ENCODE measurements at places on chromosomes 7 and 10.
A peak's percentile ranks its signal among the peaks of the same experiment; 100 is the strongest.

GRCh38 chr10:124279882-124280281 lies 138.8 kb downstream of the OAT start:
- DNase-seq = no peak

GRCh38 chr7:87850836-87851593 lies 25.1 kb downstream of the SLC25A40 start:
- DNase-seq = no peak

DNA sequence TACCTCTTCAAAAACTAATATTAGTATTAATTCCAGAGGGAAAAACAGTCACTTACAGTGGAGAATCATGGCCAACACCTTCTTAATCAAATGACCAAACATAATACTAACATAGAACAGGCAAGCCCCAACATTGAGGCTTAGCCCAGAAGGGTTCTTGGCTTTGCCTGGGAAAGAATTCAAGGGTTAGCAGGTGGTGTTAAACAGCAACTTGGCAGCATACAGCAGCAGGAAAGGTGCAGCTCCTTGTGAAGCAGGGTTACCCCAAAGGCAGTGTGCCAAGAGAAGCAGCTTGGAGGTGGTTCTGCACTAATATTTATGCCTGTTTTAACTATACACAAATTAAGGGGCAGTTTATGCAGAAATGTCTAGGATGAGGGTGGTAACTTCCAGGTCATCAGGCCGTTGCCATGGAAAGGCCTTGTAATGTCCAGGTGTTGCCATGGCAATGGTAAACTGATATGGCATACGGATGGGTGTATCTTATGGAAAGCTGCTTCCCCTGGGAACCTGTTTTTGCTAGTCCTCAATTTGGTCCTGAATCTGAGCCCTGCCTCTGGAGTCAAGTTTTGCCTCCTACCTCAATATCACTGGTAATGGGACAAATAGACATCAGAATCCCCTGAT lies 27.2 kb upstream of the BEND7 start:
- DNase-seq = no peak

DNA sequence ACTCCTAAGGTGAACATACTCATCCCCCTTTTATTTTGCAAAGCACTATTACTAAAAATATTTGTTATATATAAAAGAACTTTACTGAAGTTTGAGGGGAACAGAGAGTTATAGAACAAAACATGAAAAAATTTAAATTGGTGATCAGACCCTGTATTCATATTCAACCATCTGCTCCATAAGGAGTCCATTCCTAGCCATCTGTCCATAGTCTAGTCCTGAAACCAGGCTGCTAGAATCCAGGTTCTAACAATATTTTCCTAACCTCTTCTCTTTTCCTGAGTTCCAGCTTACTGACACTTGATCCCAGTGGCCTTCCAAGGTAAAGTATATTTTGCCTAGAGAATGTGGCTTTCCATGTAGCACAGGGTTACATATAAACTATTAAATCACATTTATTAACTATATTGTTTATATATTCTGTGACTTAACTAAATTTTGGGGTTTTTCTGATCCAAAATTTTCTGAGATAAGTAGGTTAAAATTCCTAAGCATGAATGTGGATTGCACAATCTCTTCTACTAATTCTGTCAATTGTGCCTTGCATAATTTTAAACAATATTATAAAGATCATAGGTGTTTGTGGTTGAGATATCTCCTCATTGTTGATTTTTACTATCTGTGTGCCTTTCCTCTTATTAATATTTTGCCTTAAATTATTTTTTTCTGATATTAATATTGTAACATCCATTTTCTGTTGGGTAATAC lies 137.6 kb upstream of the MAGI2 start:
- no peak for DNase-seq

DNA sequence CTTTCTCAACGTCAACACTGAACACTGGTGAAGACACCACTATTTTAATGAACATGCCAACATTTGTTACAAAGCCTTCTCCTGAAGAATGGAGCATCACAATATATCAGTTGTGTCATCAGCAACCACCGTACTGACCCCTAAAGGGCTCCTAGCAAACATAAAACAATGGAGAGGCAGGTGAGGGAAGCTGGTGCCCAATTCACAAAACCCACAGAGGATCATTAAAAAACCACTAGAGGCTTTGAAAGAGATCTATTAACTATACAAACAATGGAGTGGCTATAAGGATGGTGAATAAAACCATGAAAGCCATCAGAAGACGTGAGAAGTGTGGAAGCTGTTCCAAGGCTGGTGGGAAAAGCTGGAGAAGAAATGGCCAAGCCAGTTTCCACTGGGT lies 150.8 kb downstream of the FAM107B start:
- DNase-seq = no peak

GRCh38 chr10:114943000-114943399 lies 5.0 kb downstream of the TRUB1 start:
- DNase-seq = no peak

- DNase-seq = no peak
Observed at GRCh38 chr7:81882086-81882485, 112.2 kb upstream of the HGF start.

DNA sequence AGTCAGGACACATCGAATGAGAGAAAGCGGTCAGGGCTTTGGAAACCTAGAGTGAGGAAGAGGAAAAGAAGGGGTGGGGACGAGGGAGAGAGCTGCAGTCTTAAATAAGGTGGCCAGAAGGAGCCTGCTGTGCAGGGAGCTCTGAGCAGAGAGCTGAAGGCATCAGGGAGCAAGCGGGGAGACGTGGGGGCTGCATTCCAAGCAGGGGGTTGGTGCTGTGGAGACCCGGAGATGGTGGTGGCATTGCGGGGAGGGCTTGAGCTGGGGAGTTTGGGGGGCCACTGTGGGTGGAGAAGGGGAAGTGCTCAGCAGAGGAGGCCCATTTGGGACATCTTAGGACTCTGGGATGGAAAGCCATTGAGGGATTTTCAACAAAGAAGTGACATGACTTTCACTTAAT lies 38.7 kb upstream of the ZNF32 start:
- DNase-seq = no peak

- DNase-seq = no peak
Observed at GRCh38 chr7:131164025-131164925, 163.4 kb upstream of the MKLN1 start.

GRCh38 chr7:72170475-72170874 lies 241.7 kb downstream of the CALN1 start:
- no peak for DNase-seq

GRCh38 chr10:116465546-116465945 lies 37.9 kb downstream of the PNLIPRP3 start:
- no peak for DNase-seq

DNA sequence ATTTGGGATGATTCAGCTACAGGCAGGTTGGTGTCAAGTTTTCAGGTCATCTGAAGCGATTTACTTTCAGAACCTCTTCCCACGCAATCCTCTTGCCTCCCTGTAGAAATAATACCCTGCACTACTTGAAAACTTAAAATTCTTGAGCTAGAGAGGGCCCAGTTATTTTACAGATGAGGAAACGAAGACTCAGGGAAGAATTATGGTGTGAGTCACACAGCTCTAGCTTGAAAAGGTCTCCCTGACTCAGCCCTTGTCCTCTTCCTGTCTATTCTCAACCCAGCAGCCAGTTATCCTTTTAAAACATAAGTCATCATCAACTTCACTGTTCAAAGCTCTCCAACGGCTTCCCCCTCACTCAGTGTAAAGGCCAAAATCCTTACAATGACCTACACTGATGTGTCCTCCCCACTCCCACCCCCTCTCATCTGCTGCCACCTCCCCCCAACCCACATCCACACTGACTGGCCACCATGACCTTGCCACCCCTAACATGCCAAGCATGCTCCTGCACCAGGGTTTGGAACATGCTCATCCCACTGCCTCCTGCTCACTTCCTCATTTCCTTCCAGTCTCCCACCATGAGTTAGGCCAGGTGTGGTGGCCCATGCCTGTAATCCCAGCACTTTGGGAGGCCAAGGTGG lies 3.4 kb downstream of the DNMBP start:
- DNase-seq = no peak

GRCh38 chr7:51162724-51163329 lies 153.8 kb downstream of the COBL start:
- DNase-seq = peak; percentile 62

GRCh38 chr10:80253266-80253962 lies 36.0 kb downstream of the MAT1A start:
- DNase-seq = no peak

Data from CD4-positive, alpha-beta T cell treated with Interleukin-12 subunit alpha and Interleukin-12 subunit beta, for 1 hour (primary cell).